ENCODE measurements at places on chromosomes 12 and 14.

- peak; percentile 68 for DNase-seq
Observed at GRCh38 chr12:89524541-89525304, at the start of gene GALNT4. GALNT4 (minus strand) TSS chr12:89524796; CDS start chr12:89524549, 247 bp downstream.

DNA sequence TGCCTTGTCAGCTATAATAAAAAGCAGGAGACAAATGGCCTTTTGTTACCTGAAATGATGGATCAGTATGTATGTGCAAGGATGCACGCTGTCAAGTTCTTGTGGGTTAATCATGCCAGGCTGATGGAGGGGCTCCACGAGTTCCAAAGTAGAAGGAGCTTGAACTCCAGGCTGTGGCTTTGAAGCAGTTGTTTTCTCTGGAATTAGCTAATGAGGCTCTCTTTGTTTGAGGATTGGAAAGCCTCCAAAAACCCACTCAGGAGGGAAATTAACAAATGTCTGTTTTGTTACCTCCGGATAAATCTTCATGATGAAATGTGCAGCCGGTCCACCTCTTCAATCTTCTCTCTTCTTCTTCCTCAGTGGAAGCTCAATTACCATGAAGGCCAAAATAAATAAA lies 605.5 kb downstream of the DIO2 start:
- DNase-seq, result no peak

DNA sequence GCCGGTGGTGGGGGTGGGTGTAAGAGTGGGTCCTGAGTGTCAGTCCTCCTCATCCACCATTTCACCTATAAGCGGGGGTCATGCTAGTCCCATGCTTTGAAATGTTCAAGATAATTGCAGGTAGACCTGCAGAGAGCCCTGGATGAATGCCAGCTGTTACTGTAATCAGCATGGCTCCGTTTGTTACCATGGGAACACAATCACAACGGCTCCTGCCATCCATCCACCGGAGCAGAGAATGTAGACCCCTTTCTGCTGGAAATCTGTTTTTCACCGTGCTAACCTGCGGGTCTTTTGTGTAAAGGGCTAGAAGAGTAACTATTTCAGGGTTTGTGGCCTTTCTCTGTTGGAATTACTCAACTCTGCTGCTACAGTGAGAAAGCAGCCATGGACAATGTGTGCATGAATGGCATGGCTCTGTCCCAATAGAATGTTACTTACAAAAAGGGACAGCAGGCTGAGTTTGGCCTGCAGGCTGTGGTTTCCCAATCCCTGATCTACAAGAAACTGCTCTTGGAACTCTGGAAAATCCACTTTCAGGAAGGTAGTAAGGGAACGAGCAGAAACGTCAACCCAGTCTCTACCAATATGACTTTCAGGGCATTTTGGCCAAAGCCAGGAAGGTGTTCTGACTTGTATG lies 36.1 kb downstream of the KCTD10 start:
- no peak for DNase-seq

- DNase-seq, result no peak
Observed at GRCh38 chr14:58663494-58664111, 25.8 kb downstream of the DACT1 start.

GRCh38 chr12:13094367-13094766 lies 9.1 kb downstream of the GSG1 start:
- no peak for DNase-seq

- no peak for DNase-seq
Observed at GRCh38 chr12:4116251-4117111, 157.1 kb upstream of the CCND2 start.

GRCh38 chr14:96215452-96216244 lies 11.0 kb downstream of the BDKRB2 start:
- no peak for DNase-seq

DNA sequence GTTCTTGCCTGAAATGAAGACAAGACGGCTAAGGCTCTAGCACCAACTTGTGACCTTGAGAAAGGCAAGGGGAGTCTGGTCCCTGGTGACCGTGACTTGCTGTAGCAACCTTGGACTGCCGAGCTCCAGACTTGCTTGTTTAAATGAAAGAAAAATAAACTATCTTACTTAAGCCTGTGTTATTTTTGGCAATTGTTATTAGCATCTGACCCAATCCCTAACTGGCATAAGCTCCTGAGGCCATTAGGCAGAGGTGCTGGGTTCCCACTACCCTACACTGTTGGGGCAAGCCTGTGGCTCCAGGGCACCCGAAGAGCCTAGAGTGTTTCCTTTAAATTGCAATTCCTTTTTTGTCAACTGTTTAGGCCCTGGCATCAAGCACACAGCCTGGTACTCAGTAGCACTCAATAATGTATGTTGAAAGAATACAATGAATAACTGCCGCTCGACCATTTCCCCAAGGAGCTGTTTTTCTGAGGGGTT lies 106.9 kb upstream of the HIF1A start:
- DNase-seq, result no peak

GRCh38 chr12:2501464-2502191 lies 293.1 kb upstream of the FKBP4 start:
- DNase-seq, result no peak

DNA sequence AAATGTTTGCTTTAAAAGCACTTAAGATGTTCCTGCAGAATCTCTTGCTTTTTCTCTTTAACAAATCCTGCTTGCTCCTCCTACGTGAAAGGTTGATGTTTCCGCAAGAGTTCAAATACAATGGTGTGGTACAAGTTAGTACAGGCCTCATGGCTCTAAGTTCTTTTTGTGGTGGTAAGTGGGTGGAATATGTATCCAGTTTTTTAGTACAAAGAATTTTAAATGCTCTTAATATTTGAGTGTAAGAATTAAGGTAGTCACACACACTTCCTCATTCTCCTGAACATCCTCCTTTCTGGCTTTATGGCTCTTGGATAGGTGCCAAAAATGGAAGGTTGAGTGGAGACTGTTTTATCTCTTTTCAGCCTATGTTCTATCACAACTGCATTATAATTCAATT lies 1.8 kb downstream of the OTOGL start:
- no peak for DNase-seq

- no peak for DNase-seq
Observed at GRCh38 chr14:97760050-97760449, 962.9 kb downstream of the VRK1 start.

DNA sequence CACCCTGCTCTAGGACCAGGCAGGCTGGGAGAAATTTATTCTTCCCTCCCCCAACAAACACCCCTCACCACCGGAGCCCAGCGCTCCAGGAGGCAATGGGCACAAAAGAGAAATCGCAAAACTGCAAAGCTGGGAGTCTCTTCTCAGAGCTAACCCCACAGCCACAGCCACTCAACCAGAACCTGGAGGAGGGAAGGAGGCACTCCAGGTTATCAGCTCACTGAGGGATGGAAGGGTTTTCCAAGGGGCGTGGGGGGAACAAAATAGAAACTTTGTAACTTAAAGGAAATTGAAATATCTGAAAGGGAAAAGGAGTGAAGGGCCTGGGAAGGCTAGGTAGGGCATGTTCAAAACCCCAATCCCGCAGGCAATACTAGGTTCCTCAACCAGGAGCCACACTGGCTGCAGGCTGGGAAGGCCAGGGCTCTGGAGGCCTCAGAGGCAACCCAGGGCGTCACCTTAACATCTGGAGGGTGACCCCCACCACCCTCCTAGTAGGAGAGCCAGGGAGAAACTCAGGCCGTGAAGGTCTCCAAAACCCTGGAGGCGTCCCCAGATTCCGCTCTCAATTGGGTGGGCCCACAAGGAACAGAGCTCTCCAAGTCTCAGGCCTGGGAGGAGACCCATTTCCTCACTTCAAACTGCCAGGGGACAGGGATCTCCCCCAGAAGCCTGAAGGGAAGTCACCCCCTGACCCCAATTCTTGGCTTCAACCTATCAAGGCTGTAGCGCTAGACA lies 3.2 kb downstream of the KDM2B start:
- no peak for DNase-seq

- DNase-seq, result no peak
Observed at GRCh38 chr12:42410340-42410739, 84.4 kb downstream of the PPHLN1 start.

DNA sequence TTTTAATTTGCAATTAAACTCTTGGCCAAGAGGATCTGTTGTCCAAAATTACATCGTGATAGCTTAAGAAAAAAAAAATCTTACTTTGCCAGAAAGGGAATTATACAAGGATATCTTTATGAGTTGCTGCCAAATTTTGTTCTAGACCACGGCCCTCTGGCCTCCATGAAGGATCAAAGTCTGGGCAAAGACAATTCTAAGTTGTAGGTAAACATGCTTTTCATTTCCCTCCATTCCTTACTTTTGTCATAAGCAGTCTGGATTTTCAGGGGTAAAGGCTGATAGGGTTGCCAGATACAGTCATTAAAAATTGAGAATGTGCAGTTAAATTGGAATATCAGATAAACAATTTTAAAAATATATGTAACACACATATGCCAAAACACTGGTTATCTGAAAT lies 135.1 kb downstream of the MON2 start:
- no peak for DNase-seq

DNA sequence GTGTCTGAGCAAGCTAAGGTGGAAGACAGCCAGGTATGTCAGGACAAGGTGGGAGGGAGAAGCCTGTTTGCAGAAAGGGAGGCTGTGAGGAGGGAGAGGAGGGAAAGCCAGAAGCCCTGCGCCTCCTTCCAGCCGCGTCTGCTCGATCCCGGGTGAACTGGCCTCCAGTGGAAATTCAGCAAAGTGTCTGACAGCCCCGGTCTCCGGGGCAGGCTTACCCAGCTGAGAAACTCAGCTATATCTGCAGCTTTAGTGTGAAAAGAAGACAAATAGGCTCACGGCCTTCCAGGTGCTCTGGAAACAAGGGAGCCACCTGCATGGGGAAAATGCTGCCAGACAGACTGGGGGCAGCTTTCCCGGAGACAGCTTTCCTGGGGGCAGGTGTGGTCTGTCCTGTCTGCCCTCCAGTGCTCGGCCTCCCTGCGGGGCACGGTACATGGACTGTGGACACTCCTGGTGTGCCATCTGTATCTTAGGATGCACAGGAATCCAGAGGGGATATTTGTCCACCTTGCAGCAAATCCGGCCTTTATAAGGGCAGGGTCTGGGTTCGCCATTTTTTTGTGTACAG lies 6.3 kb downstream of the RFLNA start:
- no peak for DNase-seq

- peak; percentile 29 for DNase-seq
Observed at GRCh38 chr12:89949457-89950195, 241.0 kb upstream of the ATP2B1 start.

DNA sequence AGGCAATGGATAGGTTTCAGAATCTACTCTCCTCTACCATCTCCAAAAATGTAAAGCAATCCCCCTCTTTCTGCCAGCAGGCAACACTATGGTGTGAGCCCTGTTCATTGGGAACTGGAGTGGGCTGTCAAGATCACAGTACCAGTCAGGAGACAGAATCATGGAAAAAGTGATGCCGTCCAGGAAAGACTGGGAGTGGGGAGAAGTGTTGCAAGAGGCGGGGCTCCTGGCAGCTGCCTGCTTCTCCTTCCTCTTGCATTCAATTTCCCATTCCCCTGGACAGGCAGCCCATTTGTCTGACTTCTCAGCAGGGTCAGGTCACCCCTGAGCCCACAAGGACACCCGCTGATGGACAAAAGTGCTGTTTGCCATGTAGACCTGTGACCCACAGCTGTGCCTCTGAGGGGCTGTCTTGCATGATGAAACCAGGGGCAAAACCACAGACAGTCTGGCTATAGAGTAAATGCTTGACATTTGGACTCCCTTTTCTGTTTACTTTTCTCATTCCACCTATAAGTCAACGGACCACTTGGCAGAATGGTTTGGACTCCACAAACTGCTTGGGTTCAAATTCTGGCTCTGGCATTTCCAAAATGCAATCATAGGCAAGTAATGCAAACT lies 30.1 kb upstream of the RPH3A start:
- no peak for DNase-seq

GRCh38 chr12:76480796-76481195 lies 78.8 kb downstream of the OSBPL8 start:
- DNase-seq, result no peak

GRCh38 chr12:116620124-116620491 lies 60.9 kb downstream of the MAP1LC3B2 start:
- DNase-seq, result no peak

DNA sequence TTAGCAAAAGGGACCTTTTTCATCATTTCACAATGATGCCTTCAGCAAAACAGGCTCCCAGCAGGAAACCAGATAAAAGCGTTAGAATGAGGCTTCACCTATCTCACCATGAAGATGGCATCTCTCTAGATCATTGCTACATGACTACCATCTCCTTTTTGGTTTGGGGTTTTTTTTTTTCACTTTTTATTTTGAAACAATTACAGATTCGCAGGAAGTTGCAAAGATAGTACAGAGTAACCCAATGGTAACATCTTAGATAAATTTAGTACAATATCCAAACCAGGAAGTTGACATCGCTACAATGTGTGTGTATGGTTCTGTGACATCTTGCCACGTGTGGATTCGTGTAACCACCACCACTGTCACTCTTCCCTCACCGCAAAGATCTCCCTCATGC lies 22.3 kb upstream of the PWP1 start:
- DNase-seq, result no peak

GRCh38 chr14:29587761-29588470 lies 339.7 kb downstream of the PRKD1 start:
- no peak for DNase-seq

- DNase-seq, result no peak
Observed at GRCh38 chr14:95758331-95758730, 44.4 kb upstream of the TCL1A start.

DNA sequence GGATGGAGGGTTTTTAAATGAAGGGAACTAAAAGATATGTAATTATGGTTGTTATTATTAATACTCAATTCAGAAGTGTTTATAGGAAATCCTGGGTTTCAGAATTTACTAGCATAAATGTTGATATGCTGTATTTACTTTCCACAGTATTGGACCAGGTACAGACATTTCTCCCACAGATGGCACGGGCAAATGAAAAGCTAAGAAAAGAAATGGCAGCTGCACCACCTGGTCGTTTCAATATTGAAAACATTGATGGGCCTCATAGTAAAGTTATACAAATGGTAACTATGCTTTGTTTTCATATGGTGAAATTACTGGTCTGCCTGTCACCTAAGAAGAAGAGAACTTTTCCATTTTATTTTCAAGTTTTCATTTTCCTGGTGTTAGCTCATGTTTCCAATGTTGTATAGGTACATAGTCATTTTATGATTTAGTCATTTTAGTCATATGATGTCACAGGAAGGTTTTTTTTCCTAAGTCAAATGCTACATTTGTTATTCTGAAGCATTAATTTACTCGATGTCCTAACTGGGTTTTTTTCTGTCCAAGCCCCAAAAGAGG lies 5.5 kb downstream of the NOPCHAP1 start:
- DNase-seq, result no peak
